ENCODE measurements at places on chromosomes 4 and X.

DNA sequence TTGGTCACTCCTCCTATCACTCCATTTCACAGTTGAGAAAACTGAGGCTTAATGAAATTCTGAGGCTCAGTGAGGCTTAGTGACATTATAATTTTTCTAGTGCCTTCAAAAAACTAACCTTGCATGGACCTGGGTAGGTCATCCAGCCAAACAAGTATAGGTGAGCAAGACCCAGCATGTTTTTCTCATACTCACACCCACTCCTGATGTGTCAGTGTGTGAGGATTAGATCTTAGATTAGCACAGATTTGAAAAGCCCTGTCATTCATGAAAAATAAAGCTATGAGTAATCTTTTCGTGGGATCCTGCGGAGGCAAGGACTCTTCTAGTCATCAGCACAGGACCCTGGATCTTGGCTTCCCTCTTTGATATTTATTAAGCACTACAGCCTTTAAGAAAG is 146.7 kb downstream of the CHIC2 start:
- DNase-seq: no peak

DNA sequence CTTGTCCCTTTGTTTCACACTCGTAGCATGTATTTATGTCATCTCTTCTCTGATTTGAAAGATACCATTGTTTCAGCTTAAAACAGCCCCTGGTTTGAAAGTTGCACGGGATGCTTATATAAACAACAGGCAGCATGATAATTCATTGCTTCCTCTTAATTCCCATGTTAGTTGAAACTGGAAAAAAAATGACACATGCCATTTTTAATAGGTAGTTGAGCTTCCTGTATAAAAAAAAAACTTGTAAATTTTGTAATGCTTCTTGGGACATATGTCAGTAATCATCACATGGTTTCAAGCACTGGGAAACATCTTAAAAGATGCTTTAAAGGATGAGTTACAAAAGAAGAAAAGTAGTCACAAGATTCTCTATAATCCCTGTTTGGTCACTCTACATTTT is 243.0 kb downstream of the PALLD start:
- no peak for DNase-seq

DNA sequence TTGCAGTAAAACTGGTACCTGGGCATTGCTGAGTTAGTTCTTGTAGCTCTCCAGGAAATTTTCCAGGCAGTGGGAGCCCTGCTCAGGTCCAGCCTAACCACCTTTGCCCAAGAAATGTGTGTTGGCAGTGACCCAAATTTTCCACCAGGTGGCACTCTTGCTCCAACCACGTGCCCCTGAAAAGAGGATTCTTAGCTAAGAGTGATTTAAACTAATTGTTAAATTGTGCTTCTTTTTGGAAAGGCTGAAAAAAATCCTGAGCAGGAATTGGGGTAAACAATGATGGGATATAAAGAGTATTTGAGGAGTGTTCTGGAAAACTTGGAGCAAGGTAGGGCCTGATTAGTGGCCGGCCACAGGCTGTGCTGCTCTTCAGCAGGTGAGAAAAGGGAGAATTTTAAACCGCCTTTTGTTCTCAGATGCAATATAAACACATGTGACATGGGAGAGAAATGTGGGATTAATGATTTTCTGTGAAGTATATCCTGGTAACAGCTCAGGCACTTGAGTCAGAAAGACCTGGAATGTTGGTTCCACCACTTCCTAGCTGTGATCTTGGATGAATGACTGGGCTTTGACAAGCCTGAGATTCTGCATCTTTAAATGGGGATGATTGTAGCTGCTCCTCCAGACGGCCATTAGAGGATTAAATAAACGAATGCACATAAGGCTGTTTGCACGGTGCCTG is 219.6 kb downstream of the PTTG2 start:
- DNase-seq: peak; percentile 56

GRCh38 chr4:38109370-38109769 is 149.2 kb downstream of the PTTG2 start:
- no peak for DNase-seq

DNA sequence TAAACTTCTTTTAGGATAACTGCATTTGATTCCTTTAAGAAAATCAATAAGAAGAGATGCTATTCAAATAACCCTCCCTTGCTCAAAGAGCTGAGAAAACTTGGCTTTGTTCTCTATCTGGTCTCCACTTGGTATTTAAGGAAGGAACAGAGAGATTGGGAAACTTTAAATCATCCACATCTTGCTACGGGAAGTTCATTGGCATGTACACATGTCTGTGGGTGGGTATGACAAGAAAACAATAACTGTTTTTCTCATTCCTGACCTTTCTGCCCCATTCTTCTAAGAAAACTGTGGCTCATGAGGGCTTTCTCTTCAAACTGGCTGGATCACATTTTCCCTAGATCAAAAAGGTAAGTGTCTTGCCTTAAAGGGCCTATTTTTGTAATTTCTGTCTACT is 6.0 kb downstream of the SEL1L3 start:
- no peak for DNase-seq

DNA sequence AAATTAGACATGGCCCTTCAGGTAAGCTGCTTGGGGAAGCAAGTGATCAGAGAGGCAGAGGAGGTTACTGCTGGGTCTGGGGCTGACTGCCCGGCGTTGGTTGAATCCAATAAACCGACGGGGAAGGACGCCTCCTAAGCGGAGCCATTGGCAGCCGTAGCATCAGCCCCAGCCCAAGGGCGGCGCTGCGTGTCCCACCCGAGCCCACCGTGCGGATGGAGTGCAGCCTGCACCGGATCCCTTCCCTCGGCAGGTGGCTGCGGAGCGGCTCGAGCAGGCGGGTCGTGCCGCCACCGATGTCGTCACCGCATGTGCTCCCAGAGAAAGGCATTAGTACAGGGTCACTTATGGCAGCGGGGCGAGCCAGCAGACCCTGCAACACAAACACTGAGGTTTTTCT is 82.1 kb downstream of the ALPK1 start:
- DNase-seq: no peak

DNA sequence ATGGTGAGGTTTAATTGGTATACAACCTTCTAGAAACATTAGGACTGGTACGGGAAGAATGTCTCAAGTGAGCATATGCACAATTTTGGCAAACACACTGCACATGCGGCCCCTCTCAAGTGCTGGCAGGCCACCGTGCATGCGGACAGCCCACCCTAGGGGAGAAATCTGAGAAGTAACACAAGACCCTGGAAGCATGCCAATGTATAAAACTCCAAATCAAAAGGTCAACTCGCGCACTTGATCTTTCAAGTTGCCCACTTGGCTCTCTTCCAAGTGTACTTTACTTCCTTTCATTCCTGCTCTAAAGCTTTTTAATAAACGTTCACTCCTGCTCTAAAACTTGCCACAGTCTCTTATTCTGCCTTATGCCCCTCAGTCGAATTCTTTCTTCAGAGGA is 488.3 kb downstream of the CFAP47 start:
- DNase-seq: no peak

- DNase-seq: no peak
These were observed 41.3 kb downstream of the C4orf50 start for GRCh38 chr4:5976921-5977320.

DNA sequence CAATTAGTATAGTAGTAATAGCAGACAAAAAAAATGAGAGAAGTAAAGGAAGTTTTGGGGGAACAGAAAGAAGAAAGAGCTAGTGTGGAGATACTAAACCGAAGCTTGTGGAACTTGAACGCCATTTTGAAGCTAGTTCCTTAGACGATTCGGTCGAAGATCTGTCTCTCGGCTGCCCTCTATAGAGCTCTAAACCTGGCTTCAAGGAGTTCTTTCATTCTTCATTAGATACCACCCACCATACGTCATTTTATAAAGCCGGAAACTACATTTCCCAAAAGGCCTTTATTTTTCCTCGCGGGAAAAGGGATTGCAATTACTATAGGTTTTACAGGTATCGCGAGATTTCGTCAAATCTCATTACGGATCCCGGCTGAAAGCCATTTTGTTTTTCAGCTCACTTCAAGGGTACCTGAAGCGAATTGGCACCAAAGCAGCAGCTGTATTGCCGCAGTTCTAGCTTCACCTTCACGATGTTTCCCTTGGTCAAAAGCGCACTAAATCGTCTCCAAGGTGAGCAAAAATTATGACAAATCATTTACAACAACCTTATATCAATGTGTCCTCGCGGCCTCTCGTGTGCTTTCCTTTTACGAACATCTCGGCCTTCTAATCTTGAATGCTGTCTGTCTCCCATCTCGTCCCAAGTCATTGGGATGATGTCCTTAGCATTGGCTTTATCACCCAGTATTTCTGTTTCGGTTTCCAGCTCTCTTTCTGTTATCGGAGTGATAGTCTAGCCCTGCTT is at the start of gene COX7B:
TSS of gene COX7B (plus strand) at position 388 of the 748 bp plus-strand sequence. CDS start at position 474, 86 bp downstream.
- peak; percentile 92 for DNase-seq

GRCh38 chr4:168484626-168485025 is 4.3 kb upstream of the DDX60L start:
- DNase-seq: no peak

DNA sequence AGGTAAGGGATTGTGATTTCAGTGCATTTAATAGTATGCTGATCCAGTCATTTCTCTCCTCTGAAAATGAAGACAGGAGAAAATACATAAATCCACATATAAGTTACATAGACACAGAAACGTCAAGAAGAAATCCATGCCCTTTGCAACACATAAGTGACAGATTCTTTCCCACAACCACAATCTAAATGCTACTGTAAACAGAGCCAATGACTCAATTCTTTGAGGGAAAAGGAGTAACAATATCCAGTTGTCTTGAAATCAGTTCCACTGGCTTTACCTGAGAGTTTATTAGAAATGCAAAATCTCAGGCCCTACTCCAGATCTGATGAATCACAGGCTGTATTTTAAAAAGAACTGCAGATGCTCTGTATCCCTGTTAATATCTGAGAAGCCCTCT is 66.4 kb downstream of the ARAP2 start:
- no peak for DNase-seq

DNA sequence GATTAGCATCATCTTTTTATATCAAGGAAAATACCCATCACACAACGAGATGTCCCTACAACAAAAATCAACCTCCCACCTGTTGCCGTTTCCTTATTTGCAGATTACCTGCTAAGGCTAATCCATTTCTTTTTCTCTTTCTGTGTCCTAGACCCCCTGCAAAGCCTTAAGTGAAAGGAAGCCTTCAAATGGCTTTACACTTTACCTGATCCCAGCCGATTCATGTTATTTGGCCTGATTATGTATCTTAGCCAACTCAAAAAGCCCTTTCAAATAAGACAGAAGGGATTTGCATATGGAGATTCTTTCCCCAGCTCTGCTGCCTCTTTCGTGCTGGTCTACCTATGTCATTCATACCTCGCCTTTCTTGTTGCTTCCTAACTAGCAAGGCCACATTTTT is 14.4 kb downstream of the ABCG2 start:
- DNase-seq: no peak

DNA sequence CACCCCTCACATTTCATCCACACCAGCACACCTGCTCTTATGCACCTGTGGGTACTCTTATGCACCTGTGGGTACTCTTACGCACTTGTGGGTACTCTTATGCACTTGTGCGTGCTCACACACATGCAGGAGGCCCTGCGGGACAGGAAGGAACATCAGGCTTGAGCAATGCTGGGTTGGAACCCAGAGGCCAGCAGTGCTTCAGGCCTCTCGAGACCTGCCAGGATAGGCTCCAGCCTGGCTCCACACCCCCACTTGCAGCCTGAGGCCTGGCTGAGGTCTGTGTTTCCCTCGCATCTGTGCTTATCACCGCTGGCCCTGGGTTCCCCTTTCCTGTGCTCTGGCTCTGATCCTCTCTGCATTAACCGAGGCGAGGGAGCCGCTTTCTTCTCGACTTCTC is 34.7 kb downstream of the SORCS2 start:
- no peak for DNase-seq

DNA sequence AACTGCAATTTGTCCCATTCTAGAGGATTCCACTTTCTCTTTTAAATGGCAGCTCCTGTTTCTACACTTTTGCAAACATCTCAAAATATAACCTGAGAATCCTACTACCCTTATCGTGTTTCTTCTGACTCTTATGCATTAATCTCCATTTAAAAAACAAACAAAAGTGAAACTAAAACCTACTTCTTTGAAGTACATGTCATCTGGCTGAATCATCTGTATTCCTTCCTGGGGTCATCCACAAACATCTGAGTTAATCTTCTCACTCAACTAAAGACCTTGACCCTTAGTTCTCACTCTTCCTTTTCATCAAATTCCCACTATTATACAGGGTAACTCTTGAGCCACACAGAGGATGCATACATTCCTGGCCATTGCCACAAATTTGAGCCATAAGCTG is 584.8 kb downstream of the PPARGC1A start:
- DNase-seq: no peak

DNA sequence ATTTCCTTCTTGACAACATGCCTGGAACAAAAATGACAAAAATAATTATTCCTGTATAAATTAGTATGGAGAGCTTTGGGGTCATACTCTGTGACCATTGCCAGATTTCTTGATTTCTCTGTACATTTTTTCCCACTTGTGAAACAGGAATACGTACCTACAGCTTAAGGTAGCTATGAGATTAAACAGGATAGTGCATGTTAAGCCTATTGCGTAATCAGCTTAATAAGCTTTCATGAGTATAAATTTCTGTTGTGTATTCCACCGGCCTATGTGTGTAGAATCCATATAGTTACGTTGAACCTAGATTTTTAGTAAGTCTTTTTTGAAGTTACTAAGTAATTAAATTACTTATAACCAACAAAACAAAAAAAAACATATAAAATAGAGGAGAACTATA is 334.9 kb downstream of the DCTD start:
- DNase-seq: no peak

DNA sequence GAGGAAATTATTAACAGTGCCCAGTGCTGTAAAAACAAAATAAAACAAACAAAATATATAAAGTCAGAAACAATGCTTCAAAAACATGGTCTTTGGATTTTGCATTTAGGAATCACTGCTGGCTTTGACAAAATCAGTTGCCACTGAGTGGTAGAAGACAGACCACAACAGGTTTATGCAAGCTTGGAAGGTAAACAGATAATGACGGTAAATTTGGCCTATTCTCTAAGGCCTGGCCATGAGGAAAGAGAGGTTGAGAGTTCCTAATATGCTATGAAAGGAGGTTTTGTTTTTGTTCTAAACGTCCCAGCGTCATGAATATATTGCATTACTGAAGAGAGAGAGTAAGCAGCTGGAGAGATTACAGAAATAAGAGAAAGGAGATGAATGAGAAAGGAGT is 629.4 kb downstream of the STPG2 start:
- DNase-seq: no peak

- no peak for DNase-seq
These were observed 206.7 kb downstream of the MGST2 start for GRCh38 chr4:139872274-139872673.

GRCh38 chrX:69051901-69052300 is 113.4 kb downstream of the PJA1 start:
- no peak for DNase-seq

DNA sequence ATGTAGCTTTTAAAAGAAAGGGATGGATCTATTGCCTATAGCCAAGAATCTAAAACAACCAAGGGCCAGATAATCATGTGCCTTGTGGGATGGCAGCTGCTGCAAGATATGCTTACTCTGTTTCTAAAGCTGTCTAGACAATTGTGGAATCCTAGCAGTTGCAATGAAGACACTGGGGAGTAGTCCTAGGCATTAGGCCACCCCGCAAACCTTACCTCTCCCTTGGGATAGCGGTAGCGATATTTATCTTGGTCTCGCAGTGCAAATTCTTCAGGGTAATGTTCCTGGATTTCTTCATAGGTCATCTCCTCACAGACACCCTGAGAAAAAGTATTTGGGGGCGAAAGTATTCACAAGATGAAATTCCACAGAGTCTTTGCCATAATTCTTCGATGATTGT is 24.6 kb downstream of the TRO start:
- no peak for DNase-seq

- no peak for DNase-seq
These were observed 12.4 kb downstream of the FSTL5 start for GRCh38 chr4:162151386-162151785.
